GM12891 (cell line): ENCODE measurements at places on chromosomes 12 and 14.

- DNase-seq = no peak
These were observed 1.9 kb downstream of the NKX2-1 start for GRCh38 chr14:36518031-36518585.

- no peak for DNase-seq
These were observed 6.5 kb upstream of the WASHC4 start for GRCh38 chr12:105100998-105101397.

DNA sequence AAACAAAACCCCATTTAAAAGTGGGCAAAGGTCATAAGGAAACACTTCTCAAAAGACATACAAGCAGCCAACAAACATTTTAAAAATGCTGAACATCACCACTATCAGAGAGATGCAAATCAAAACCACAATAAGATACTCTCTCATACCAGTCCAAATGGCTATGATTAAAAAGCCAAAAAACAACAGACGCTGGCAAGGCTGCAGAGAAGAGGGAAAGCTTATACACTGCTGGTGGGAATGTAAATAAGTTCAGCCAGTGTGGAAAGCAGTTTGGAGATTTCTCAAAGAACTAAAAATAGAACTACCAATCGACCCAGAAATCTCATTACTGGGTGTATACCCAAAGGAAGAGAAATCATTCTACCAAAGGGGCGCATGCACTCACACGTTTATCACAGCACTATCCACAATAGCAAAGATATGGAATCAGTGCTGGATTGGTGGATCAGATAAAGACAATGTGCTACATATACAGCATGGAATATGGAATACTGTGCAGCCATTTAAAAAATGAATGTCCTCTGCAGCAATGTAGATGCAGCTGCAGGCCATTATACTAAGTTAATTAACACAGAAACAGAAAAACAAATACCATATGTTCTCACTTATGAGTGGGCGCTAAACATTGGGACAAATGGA is 102.1 kb upstream of the DAAM1 start:
- DNase-seq = no peak

- no peak for DNase-seq
These were observed 259.9 kb upstream of the DDHD1 start for GRCh38 chr14:53412819-53413675.

DNA sequence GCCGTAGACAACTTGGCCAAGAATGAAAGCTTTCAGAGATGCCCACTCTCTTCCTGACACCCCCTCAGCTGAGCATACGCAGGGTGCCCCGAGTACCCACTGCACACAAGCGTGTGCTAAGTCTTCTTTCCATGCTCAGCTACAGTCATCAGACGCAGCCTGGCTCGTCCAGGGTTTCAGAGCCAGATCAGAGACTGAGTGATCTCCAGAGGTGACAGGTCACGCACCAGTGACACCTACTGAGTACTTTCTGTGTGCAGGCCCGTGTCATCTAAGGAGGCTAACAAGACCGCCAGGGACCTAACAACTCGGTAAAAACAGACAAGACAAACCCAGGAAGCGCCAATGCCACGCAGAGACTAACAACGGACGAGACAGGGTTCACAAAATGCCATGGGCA is 25.1 kb downstream of the STX2 start:
- DNase-seq = no peak

GRCh38 chr12:2268471-2269286 is 215.9 kb downstream of the CACNA1C start:
- DNase-seq = no peak

DNA sequence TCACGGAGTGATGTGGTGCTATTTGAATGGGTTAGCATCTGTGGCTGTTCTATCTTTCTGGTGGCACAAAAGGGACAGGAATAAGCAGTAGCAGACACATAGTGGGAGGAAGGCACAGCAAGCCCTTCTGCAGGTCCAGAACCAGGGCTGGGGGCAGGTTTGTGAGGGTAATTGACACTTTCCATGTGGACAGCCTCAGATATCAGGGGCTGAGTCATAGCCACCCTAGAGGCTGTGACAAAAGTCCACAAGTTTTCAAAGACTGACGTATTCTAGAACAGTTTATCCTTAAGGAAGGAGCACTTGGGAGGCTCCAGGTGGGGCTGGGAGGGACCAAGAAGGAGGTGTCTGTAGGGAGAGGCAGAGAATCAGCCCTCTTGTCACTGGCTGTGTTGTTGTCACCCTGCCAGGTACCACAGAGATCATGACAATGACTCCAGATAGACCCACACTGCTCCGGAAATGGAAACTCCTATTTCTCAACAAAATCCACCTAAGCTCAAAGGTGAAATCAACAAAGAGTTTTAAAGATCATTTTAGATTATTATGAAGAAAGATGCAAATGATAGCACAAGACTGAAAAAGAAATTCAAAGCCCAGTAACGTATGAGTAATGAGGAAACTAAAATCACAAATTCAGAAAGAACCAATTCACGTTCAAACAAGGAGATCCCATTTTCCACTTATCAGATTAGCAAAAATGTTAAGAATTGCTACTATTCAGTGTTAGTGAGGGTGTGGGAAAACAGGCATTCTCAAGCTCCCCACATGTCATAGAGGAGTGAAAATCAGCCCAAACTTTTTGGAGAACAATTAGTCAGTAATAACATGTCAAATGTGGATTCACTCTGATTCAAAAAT is 48.3 kb downstream of the NFKBIA start:
- DNase-seq = no peak

DNA sequence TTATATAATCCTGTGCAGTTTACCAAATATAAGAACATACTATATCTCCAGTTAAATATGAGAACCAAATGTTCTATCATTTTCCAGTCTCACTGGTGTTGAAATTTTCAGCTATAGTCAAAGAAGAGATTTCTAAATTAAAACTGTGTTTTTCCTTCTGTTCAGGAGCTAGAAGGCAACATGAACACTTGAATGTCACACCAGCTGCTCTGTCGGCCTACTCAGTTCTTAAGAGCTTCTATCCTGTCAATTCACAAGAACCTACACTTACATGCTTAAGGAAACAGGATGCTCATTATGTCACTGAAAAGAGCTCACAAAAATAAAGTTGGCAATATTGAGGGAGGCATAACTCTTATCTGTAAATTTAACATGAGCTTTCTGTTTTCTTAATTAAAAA is 43.1 kb downstream of the ATP2B1 start:
- no peak for DNase-seq

GRCh38 chr12:46153268-46153872 is 115.5 kb downstream of the SLC38A1 start:
- DNase-seq = no peak

DNA sequence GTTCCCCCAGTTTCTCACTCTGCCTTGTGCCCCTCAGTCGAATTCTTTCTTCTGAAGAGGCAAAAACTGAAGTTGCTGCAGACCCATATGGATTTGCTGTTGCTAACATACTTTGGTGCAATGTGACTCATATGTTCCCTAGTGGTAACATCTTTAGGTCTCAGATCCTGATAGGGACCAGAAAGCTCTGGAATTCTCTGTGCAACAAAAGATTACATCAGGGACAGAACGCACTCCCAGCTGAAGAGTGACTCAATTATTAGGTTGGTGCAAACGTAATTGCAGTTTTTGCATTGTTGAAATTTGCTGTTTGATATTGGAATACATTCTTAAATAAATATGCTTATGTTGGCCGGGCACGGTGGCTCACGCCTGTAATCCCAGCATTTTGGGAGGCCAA is 8.2 kb upstream of the DHRS2 start:
- DNase-seq = no peak

- DNase-seq = no peak
These were observed 452.0 kb downstream of the FUT8 start for GRCh38 chr14:65864549-65864948.

DNA sequence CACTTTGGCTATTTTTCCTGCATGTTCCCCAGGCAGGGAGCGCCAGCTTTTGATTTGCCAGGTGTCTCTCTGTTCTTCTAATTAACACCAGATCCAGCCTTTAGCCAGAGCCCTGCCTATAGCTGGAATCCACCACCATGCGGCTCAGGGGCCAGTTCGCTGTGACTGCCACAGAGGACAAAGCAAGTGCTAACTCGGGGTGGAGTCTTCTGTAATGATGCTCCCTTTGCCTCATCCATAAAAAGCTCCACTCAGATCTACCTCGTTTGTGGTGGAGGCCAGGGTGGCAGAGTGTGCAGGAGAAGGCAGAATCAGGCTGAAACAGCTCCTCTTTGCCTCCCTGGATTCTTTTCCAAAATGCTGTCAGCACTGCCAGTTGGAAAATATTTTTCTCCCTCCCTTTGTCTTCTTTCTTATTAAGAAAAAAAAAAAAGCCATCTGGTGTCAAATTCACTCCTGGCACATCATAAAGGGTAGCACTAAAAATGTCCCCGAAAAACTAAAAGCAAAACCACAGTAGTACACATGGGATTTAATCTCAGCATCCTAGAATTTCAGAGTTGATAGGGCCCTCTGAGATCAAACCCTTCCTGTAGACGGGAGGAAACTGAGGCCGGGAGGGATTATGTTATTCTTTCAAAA is 18.0 kb upstream of the CTDSP2 start:
- no peak for DNase-seq

GRCh38 chr12:43267818-43268217 is 284.2 kb downstream of the ADAMTS20 start:
- no peak for DNase-seq

- no peak for DNase-seq
These were observed 114.8 kb upstream of the RFLNA start for GRCh38 chr12:124179936-124180607.

DNA sequence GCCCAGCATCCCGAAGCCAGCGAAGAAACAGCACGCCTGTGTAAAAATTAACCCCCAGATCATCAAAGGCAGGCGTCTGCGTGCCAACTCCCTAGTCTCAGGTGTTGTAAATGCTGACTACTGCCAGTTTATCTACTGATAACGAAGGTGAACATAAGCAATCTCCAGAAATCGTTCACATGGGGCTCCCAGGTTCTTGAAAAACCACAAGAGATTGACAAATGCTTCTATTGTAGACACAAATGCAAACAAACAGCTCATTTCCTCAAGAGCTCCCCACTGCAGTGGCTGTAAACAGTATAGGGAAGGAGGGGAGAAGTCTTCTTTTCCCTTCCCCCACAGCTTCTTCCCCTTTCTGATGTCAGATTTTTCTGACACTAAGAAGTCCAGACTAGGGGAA is 5.3 kb upstream of the PLEKHG3 start:
- no peak for DNase-seq

GRCh38 chr12:102503831-102504230 is 23.5 kb upstream of the IGF1 start:
- DNase-seq = no peak

DNA sequence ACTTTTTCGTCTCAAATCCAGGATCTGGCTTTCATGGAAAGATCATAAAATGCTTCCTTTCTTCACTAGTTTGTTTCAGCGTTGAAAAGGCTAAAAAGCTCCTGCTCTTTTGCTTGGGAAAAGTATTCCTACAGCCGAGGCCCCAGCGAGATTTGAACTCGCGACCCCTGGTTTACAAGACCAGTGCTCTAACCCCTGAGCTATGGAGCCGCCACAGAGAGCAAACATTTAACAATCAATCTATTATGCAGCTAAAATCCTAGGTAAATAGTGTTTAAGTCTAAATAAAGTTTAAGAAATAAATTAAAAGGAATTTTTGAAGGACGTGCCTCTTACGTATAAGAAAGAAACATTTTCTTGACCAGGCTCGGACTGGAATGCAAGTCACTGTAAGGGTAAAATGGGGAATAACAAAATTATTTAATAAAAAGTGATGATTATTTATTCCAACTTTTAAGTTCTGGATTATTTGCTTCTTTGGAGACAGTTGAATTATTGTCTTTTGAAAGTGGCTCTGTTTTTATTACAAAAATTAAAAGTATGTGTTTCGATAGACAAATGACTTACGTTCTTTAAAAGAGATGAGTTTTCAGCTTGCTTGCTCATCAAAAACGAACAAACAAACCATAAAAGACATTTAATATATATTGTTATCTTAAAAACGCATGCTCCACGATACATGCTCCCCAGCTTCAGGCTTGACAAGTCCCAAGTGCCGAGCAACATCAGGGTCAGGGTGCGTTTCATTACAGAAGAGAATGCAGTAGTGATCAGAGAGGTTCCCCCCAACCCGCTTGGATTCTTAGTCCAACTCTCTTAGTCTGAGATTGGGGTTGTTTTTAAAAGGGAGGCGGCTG is 10.2 kb downstream of the OR6S1 start:
- DNase-seq = no peak

GRCh38 chr12:116277467-116278278 is at the start of gene MED13L:
Gene MED13L (minus strand): TSS chr12:116277693. CDS start chr12:116277131, 562 bp downstream.
- DNase-seq = peak; percentile 90

- DNase-seq = no peak
These were observed 340.4 kb upstream of the FBXO33 start for GRCh38 chr14:39772627-39773026.

DNA sequence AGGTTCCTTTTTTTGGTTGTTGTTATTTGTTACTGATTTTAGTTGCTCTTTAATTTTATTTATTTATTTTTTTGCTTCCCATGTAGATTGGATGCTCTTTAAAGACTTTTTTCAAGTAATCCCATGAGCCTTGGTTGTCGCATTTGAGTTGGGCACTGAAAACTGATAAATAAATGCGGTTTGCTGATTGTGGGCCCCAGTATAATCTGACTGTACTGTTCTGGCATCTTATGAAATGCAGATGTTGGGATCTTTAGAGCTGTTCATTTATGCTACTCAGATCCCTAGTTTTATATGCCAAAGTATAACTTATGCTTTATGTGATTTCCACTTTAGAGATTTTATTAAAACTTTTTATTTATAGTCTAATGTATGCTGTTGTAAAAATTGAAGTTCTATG is 33.3 kb downstream of the WNK1 start:
- no peak for DNase-seq

GRCh38 chr14:54493293-54493692 is 4.5 kb upstream of the GMFB start:
- no peak for DNase-seq

DNA sequence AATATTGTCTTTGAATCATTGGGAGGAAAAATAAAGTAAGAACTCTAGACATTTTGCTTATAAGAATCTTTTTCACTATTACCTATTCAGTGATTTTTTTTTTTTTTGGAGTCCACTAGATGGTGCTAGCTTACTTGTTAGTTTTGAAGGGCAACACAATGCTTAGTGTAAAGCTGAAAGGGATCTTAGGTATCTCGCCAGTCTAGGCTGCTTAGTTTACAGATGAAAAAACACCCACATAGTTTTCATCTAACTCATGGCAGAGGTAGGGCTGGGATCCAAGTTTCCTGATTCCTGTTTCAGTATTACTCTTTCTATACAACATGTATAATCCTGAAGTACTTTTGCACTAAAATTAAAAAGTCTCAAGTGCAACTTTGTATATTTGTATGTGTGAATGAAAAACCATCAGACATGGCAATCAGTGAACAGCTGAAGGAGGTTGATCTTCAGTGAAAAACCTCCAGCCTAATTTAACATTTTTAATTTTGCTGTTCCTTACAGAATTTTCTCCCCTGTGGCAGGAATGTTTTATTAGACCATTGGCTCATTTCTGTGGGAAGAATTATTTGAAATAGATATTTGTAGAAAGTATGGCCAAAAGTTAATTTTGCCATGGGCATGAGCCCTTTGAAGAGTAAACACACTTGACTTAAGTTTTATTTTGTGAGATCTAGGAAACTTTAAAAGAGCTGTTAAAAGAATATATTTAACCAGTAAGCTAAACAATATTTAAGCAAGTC is 40.7 kb downstream of the LRRIQ1 start:
- no peak for DNase-seq
